Spinal cord (tissue), 10 donors: ENCODE measurements at places on chromosomes 5 and 9.

- DNase-seq = no peak
Observed at GRCh38 chr9:135905380-135906258, 1.7 kb downstream of the CAMSAP1 start.

DNA sequence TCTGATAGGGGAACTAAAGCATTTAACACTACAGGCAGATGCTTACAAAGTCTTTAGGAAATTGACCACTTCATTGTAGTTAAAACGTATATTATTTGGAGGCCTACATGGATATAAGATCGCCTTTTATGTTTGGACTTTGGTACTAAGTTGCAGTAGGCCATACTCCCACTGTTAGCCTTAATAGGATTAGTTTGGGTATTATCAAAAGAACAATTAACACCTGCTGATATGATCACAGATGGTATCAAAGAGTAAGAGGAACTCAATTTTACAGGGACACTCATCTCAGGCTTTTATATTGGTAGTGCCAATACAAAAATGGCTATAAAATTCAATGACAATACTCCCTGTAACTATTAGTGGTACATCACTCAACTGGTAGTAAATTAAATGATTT is 1183.0 kb downstream of the MAT2B start:
- DNase-seq = no peak

GRCh38 chr9:71808068-71808467 is 39.8 kb upstream of the CEMIP2 start:
- DNase-seq = no peak

DNA sequence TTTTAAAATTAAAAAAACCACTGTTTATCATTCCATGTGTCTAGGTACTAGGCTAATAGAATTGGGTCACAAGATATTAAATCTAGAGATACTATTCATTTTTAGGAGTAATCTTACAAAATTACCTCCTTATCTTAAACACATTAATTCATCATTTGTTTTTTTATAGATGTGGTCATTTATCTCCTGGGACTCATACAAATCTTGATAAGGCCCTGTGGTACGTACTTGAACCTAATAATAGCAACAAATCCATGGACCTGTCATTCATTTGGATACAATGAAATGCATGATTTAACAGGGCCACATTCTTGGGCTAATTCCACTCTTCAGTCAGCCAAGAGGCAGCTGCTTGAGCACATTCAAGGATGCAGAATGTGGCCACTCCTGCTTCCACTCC is 66.4 kb upstream of the MARCHF11 start:
- DNase-seq = no peak

DNA sequence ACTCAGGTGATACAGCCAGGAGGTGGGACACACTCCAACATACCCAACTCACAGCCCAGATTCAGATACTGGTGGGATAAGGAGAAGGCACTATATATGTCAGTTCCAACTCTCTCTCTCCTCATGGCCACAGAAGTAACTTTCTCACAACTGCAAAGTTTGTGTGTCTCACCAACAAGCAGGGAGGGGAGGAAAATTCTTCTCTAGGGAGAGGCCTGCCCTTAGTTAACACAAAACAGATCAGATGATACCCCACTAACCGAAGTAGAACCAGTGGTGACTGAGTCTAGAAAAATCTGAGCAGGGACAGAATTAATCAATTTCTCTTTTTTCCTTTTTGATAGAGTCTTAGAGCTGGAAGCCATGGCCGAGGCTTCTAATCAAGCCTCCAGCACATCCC is 133.1 kb downstream of the ADAMTS12 start:
- no peak for DNase-seq
